ENCODE measurements at places on chromosomes 1 and 21. TPM values are rescaled to one million over a fixed set of nuclear protein-coding genes. Genes with fewer than 3 reads are reported as not detected.

DNA sequence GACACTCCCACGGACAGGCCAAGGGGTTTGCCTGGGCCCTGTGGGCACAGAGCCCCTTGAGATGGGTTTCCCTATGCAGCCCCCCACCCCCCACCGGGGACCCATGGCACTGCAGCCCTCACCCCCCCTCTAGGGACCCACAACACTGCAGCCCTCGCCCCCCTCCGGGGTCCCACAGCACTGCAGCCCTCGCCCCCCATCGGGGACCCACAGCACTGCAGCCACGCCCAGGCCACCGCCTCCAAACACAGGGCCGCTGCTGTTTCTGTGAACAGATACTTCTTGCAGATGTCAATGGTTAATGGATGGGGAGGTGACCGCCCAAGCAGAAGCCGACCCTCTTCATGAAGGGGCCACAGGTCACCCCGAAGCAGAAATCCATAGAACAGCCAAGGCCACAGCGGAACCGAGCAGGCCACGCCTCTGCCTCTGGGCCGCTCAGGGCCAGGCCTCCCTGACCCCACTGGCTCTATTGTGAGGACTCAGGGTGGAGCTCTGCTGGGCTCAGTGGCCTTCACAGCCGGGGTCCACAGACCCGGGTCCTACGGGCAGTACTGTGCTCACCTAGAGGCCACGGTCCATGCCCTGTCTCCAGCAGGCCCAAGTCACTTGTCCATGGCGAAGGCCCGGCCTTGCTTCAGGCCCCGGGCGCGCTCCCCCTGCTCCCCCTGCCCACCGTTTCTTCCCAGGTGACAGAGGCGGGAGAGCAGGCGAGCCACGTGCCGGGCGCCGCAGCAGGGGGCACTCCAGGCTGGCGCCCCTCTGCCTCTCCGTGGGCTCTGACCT is 4.1 kb upstream of the POFUT2 start:
- peaks cover 28% of the 10 kb centered on the region for H3K4me1 ChIP-seq
- no peaks in the 10 kb centered on the region for H3K27me3 ChIP-seq
- H3K4me3 ChIP-seq = no peak overlapping the region
- DNase-seq = no peak

FLG gene
- total RNA-seq = not detected

DNA sequence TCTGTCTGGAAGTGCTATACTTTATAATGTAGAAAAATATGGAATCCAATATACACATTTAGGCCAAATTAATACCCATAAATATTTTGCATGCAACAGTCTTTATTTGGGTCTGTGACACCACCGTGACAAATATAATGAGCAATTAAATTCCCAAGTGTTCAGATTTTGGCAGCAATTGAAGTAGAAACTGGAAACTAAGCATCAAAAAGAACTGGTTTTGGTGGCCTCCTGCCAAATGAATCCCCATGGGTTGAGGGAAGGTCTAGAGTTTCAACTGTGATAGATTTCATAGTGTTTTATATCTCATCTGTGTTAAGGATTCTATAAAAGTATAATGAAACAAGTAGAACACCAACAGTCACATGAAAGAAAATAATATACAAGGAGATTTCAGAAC is 88.4 kb downstream of the DPYD start:
- DNase-seq = no peak
- H3K36me3 ChIP-seq = no peaks in the 10 kb centered on the region
- no peaks in the 10 kb centered on the region for H3K27me3 ChIP-seq
- no peak overlapping the region for H3K27ac ChIP-seq
- H3K4me3 ChIP-seq = no peak overlapping the region

DNA sequence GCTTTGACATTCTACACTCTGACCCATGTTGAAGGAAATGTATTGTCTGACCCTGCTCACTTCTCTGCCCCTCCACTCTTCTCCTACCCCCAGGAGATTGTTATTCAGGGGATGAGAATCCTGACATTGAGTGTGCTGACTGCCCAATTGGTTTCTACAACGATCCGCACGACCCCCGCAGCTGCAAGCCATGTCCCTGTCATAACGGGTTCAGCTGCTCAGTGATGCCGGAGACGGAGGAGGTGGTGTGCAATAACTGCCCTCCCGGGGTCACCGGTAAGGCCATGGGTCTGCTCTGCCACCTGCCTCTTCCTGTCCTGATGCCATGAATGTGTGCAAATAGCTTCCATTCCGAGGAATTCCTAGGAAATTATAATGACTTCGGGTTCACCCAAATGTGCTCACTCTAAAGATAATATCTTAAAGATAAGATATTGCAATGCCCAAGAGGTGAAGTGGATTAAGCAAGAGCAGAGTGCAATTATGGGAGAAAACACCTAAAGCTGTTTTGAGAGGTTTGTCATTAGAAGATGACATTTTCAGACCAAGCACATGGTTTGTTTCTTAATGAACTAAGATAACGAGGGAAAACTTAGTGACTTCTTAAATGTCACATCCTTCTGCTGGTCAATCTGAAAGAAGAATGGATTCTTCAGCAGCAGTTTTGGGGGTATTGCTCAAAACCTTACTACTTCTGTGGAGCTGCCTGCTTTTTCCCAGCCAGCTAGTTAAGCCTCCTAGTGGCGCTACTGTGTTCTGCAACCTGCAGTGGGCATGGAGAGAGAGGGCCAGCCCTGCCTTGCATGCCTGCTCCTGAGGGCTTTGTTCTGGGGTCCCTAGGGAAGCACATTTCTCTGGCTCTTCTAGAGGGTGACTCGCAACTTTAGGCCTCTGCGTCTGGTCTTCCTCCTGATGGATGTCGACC is 41.6 kb downstream of the LAMC2 start:
- H3K27ac ChIP-seq = no peak overlapping the region
- no peaks in the 10 kb centered on the region for H3K27me3 ChIP-seq
- no peaks in the 10 kb centered on the region for H3K4me1 ChIP-seq
- no peaks in the 10 kb centered on the region for H3K36me3 ChIP-seq

DEPDC1 gene
- not detected for total RNA-seq

- H3K4me3 ChIP-seq = no peak overlapping the region
- no peak for DNase-seq
- H3K36me3 ChIP-seq = no peaks in the 10 kb centered on the region
- no peak overlapping the region for H3K27ac ChIP-seq
- no peaks in the 10 kb centered on the region for H3K27me3 ChIP-seq
Observed at GRCh38 chr1:201320168-201320788, 37.0 kb downstream of the PKP1 start.

S100A16 gene
- not detected for total RNA-seq

- H3K27me3 ChIP-seq = no peaks in the 10 kb centered on the region
- no peaks in the 10 kb centered on the region for H3K4me1 ChIP-seq
- H3K36me3 ChIP-seq = no peaks in the 10 kb centered on the region
- no peak overlapping the region for H3K4me3 ChIP-seq
- no peak for DNase-seq
Observed at GRCh38 chr1:231512147-231512698, 16.2 kb upstream of the TSNAX start.

DNA sequence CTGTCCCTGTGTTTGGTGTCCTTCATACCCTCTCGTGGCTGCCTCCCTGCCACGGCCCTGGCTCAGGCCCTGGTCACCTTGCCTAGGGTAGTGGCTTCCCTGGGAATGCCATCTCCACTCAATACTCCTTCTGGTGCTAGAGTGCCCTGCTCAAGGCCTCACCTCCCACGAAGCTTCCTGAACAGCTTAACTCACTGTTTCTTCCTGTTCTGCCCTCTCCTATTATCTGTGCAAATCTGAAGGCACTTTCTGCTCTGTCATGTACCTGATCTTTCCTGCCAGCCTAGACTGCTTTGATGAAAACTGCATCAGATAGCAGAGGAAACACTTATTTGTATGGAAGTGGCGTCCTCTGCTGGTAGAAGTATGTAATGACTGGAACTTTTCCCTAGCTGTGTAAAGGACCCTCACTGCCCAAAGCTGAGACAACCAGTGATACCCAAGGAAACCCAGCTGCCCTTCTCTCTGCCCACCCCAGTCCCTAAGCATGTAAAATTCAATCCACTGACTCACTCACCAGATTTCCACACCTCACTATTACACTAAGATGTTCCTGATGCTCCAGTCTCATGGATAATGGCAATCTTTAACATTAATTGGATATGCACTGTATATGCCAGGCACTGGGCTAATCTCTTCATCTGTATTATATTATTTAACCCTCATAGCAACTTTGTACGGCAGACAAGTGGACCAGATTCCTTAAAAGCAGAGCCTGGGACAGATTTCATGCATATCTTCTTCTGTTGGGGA is 36.2 kb upstream of the BTG2 start:
- no peaks in the 10 kb centered on the region for H3K36me3 ChIP-seq
- peaks cover 37% of the 10 kb centered on the region for H3K4me1 ChIP-seq
- DNase-seq = no peak
- H3K4me3 ChIP-seq = no peak overlapping the region
- no peaks in the 10 kb centered on the region for H3K27me3 ChIP-seq

GRCh38 chr1:12447849-12448312 is 170.1 kb downstream of the DHRS3 start:
- DNase-seq = no peak
- no peaks in the 10 kb centered on the region for H3K27me3 ChIP-seq
- H3K4me1 ChIP-seq = peaks cover 27% of the 10 kb centered on the region

- DNase-seq = no peak
- no peaks in the 10 kb centered on the region for H3K36me3 ChIP-seq
- no peaks in the 10 kb centered on the region for H3K27me3 ChIP-seq
- no peaks in the 10 kb centered on the region for H3K4me1 ChIP-seq
- H3K4me3 ChIP-seq = no peak overlapping the region
- no peak overlapping the region for H3K27ac ChIP-seq
Observed at GRCh38 chr1:96682056-96682455, 39.5 kb upstream of the PTBP2 start.

DNA sequence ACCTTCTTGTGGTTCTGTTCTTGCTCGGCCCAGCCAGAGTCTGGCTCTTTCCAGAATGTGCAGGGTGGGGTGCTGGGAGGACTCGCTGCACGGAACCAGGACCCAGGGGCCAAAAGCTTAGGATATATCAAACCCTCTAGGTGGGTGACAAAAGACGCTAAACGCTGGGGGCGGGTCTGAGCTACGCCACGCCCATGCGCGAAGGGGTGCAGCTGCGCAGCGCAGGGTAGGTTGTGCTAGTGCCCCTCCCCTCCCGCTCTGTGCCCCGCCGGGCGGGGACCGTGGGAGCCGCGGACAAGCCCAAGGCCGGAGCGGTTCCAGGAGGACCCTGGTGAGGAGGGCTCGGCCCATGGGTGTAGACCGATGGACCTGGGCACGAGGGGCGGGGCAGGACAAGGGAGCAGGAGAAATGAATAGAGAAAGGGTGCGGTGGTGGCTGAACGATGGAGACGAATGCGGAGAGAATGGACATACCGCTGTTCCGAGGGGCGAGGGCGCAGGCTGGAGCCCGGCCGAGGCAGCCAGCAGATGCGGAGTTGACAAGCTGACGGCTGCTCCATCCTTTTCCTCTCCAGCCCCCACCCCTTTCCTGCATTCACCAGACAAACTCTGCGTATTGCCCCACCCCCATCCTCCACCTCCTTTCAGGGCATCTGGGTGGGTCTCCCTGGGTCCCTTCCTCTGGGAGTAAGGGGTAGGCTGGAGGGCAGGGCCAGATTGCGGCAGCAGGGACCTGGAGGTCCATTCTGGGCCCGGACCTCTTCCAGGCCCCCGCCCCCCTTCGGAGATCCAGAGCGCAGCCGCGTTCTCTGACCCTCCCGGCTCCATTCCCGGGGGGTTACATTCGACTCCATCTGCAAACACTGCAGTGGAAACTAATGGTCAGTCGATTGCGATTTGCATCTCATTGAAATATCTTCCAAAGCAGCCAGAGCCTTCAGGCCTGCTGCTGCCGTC is at the start of gene RUSC1:
RUSC1 (plus strand) TSS at position 234 of the 957 bp plus-strand sequence. CDS start 880 bp downstream, outside the sequence.
- no peaks in the 10 kb centered on the region for H3K27me3 ChIP-seq
- peaks cover 2% of the 10 kb centered on the region for H3K36me3 ChIP-seq
- peak within 1 kb of the TSS; percentile 14 for H3K4me3 ChIP-seq
- peak; percentile 65 for DNase-seq

Measured in natural killer cell (primary cell).